ENCODE measurements at places on chromosomes 5 and 9.

DNA sequence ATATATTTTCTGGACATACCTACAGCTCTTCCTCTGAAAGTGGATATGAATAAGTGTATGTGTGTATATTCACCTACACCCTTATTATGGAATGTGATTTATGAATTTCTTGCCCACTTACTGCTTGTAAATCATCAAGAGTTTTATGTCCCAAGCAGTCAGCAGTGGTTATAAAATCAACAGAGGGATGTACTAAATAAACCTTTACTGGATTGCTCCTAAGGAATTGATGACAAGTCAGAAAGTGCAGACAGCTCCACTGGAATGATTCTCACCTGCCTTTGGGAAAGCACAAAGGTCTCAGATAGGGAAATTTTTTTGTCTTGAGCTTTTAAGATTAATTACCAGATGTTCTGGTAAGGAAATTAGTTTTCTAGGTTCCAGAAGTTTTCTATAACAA, 9.3 kb downstream of the TMEM174 start:
- DNase-seq, result no peak

- no peak for DNase-seq
These were observed 58.0 kb upstream of the JAK2 start for GRCh38 chr9:4927043-4927471.

DNA sequence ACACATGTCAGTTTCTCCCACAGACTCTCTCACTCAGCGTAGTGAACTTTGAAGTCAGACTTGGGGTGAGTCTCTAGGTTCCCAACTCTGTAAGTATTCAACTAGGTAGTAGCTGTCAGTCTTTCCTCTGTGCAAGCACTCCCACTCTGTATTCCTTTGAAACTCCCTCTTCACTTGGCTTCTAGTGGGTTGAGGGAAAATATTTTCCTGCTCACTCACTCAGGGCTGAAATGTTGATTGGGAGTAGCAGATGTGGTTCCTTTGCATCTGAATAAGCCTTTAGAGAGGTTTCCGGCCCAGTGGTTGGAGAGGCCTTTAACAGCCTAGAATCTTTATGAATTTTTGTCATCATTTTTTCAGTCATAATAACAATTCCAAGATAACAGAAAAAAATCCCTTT, 18.1 kb upstream of the ARRDC3 start:
- DNase-seq, result no peak

- DNase-seq, result no peak
These were observed 49.3 kb downstream of the DUSP1 start for GRCh38 chr5:172721455-172722326.

DNA sequence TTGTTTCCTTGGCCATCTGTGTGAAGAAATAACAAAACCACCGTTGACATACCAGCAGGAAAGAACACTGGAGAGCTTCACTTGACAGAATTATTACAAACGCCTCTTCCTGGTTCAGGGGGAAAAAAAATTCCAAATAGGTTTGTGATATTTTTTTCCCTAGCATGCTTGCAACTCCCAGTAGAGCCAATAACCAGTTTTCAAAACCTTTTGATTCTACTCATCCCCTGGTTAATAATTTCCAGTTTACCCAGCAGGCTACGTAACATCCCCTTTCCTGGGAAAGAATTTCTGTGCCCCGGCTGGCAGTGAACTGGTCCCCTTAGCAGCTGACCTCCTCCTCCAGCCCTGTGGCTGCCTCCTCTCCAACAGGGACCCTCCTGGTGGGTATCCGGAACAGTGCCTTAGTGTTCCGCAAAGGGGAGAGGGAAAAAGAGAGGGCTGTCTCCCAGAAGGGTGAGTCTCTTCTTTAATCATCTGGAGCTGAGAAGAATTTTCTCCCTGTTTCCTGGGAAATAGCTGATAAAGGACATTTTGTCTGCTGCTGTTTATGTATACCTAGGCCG, 72.8 kb upstream of the BOD1 start:
- no peak for DNase-seq

GRCh38 chr9:104912606-104913005, 15.3 kb downstream of the ABCA1 start:
- no peak for DNase-seq

Measured in DMS79 (cell line).